ENCODE measurements at places on chromosomes 4 and X. TPM values are rescaled to one million over a fixed set of nuclear protein-coding genes. Genes with fewer than 3 reads are reported as not detected.

The MCF2 gene
- 5.3 TPM for total RNA-seq

The ITGB1BP2 gene
- 1.5 TPM for total RNA-seq

The MAGEA12 gene
- not detected for total RNA-seq

The RPS6KA6 gene
- 7.1 TPM for total RNA-seq

The CLDN22 gene
- 0.06 TPM for total RNA-seq

The XAGE3 gene
- not detected for total RNA-seq

Data from spinal cord (tissue), 10 donors.